ENCODE measurements at places on chromosomes 3 and 15. TPM values are rescaled to one million over a fixed set of nuclear protein-coding genes. Genes with fewer than 3 reads are reported as not detected.

EFCC1 gene
- 3.2 TPM for polyA plus RNA-seq

GRCh38 chr3:194103505-194103904 is 32.4 kb upstream of the HES1 start:
- no peak overlapping the region for H3K27ac ChIP-seq
- peaks cover 7% of the 10 kb centered on the region for H3K4me1 ChIP-seq
- no peaks in the 10 kb centered on the region for H3K36me3 ChIP-seq
- no peak for DNase-seq
- H3K27me3 ChIP-seq = no peaks in the 10 kb centered on the region

DNA sequence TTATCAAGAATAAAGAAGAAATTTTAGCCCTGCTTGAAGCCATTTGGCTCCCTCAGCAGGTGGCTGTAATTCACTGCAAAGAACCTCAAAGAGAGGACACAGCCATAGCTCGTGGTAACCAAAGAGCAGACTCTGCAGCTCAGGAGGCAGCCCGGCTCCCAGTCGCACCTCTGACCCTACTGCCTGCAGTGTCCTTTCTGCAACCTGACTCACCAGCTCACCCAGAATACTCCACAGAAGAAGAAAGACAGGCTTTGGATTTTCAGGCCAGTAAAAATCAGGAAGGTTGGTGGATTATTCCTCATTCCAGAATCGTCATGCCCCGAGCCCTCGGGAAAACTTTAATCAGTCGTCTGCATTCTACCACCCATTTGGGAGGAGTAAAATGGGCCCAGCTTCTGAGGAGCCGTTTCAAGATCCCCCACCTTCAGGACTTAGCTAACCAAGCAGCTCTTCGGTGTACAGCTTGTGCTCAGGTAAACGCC is 38.6 kb downstream of the ZBTB11 start:
- no peak overlapping the region for H3K4me3 ChIP-seq
- DNase-seq = no peak

DNA sequence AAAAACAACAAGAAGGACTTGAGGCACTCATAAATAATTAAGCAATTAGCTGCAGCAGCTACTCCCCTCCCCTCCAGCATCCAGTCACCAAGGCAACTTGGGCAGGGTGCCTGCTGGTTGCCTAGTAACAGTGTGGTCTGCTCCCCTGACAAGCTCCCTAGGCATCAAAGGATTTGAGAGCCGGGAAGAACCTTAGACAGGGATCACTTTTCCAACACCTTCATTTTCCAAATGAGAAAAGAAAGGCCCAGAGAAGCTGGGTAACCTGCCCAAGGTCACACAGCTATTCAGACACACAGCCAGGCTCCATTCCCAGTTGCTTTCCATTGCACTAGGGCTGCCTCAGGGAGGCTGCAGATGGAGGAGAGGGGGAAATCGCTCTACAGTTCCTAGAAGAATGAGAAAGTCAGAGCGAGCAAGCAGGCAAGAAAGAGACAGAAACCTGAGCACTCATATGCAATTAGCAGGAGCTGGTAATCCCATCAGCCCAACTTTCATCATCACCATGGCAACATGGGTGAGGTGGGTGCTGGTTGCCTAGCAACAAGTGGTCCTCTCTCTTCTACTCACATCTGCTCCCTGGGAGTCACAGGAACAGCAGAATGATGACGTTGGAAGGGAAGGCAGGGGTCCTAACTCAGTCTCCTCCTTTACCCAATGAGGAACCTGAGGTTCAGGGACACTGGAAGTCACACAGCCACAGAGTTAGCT is 3.6 kb upstream of the EIF4E3 start:
- no peak overlapping the region for H3K27ac ChIP-seq
- no peak overlapping the region for H3K4me3 ChIP-seq
- peaks cover 8% of the 10 kb centered on the region for H3K4me1 ChIP-seq
- DNase-seq = peak; percentile 19

GRCh38 chr15:100770661-100771584 is 108.7 kb upstream of the ALDH1A3 start:
- peak; percentile 41 for DNase-seq
- H3K27me3 ChIP-seq = no peaks in the 10 kb centered on the region
- no peak overlapping the region for H3K4me3 ChIP-seq
- H3K27ac ChIP-seq = no peak overlapping the region
- H3K4me1 ChIP-seq = no peaks in the 10 kb centered on the region

DNA sequence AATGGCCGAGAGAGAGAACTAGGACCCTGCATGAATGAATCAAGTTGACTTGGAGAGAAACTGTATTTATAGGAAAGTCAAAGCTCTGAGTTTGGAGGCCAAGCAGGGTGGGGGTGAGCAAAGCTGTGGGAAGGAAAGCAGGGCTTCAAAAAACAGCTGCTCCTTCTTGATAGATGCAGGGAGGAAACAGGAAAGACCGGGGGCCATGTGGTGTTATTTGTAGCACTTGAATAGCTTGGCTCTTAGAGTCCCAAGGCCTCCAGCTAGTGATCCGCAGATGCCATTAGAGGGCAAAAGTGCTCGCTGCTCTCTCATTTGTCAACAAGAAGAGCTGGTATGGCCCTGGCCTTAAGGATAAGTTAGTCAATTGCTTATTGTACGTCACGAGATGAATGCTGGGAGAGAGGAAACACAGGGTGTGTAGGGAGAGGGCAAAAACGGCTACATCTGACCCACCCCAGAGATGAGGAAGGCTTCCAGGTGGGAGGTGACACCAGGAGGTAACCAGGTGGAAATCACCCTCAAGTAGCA is at the start of gene ALG1L2:
TSS of gene ALG1L2 (plus strand) at position 481 of the 531 bp plus-strand sequence. CDS start 186 bp downstream, outside the sequence.
- H3K4me3 ChIP-seq = no peak within 1 kb of the TSS
- DNase-seq = peak; percentile 51
- H3K27me3 ChIP-seq = no peaks in the 10 kb centered on the region
- no peak within 1 kb of the TSS for H3K27ac ChIP-seq
- H3K4me1 ChIP-seq = no peaks in the 10 kb centered on the region

GBE1 gene
- 10.5 TPM for polyA plus RNA-seq

CSNK1G1 gene
- polyA plus RNA-seq = 3.0 TPM

SCAANT1 gene
- polyA plus RNA-seq = not detected

NRROS gene
- 16.3 TPM for polyA plus RNA-seq

ZXDC gene
- 12.9 TPM for polyA plus RNA-seq

DNA sequence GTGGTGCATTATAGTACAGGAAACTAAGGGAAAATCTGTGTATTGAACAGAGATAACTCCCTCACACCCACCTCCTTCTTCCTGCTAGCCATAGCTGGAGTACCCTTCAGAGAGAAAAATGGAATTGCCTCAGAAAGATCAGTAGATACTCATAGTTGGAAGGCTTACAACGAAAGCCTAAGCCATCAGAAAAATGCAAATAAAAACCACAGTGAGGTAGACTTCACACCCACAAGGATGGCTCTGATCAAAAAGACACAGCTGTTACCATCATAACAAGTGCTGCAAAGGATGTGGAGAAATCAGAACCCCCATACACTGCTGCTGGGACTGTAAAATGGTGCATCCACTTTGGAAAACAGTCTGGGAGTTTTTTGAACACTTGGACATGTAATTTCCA is 7.4 kb upstream of the DLG1 start:
- no peaks in the 10 kb centered on the region for H3K27me3 ChIP-seq
- H3K36me3 ChIP-seq = no peaks in the 10 kb centered on the region
- H3K27ac ChIP-seq = no peak overlapping the region
- H3K4me1 ChIP-seq = peaks cover 12% of the 10 kb centered on the region
- H3K4me3 ChIP-seq = no peak overlapping the region

FGF7 gene
- 11.5 TPM for polyA plus RNA-seq

CMTM8 gene
- polyA plus RNA-seq = 16.6 TPM

DNA sequence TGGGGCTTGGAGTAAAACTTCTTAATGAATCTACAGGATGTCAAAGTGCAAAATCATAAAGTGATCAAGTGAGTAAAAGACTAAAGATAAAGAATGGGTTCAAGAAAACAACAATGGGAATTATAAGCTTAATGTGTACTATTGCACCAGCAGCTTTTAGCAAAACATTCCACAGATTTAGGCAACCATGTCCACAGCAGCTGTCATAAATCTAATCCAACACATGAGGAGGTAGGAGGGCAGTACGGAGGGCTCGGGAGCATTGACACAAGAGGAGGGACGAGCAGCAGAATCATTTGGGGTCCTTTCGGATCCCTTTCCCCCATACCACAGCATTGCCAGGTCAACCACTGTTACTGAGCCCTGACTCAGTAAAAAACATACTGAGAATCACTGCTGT is 464.3 kb upstream of the WNT5A start:
- H3K36me3 ChIP-seq = no peaks in the 10 kb centered on the region
- H3K27me3 ChIP-seq = no peaks in the 10 kb centered on the region
- DNase-seq = no peak

- H3K27me3 ChIP-seq = no peaks in the 10 kb centered on the region
- DNase-seq = peak; percentile 18
- no peak overlapping the region for H3K4me3 ChIP-seq
- no peaks in the 10 kb centered on the region for H3K36me3 ChIP-seq
- H3K27ac ChIP-seq = no peak overlapping the region
These were observed 108.1 kb upstream of the PLAAT1 start for GRCh38 chr3:193132964-193133363.

- H3K27ac ChIP-seq = no peak overlapping the region
- H3K4me1 ChIP-seq = peaks cover 3% of the 10 kb centered on the region
- DNase-seq = no peak
- no peak overlapping the region for H3K4me3 ChIP-seq
- no peaks in the 10 kb centered on the region for H3K27me3 ChIP-seq
- peaks cover 15% of the 10 kb centered on the region for H3K36me3 ChIP-seq
These were observed 55.1 kb downstream of the PLXNA1 start for GRCh38 chr3:127037971-127038446.

FILIP1L gene
- polyA plus RNA-seq = 8.3 TPM

GRCh38 chr3:14306142-14306541 is 96.3 kb upstream of the SLC6A6 start:
- H3K27ac ChIP-seq = no peak overlapping the region
- no peaks in the 10 kb centered on the region for H3K4me1 ChIP-seq
- DNase-seq = no peak
- H3K36me3 ChIP-seq = no peaks in the 10 kb centered on the region

ZCWPW2 gene
- 0.37 TPM for polyA plus RNA-seq
